ENCODE measurements at places on chromosomes 1 and 21. TPM values are rescaled to one million over a fixed set of nuclear protein-coding genes. Genes with fewer than 3 reads are reported as not detected.

The EPS8L3 gene
- total RNA-seq = not detected

The SPRR2D gene
- total RNA-seq = not detected

The DNM3 gene
- 0.42 TPM for total RNA-seq

The SPRR1B gene
- not detected for total RNA-seq

The ALX3 gene
- not detected for total RNA-seq

The SLC26A9 gene
- not detected for total RNA-seq

The PAPPA2 gene
- 0.02 TPM for total RNA-seq

The DNAJC28 gene
- total RNA-seq = 0.09 TPM

The PPM1J gene
- 1.4 TPM for total RNA-seq

The CNTN2 gene
- total RNA-seq = not detected

The SPRR4 gene
- total RNA-seq = not detected

The BATF3 gene
- total RNA-seq = 100.0 TPM

The ZNF692 gene
- 100 TPM for total RNA-seq

The CELA2B gene
- not detected for total RNA-seq

The PODN gene
- total RNA-seq = not detected

The LYST gene
- total RNA-seq = 106 TPM

The BARHL2 gene
- not detected for total RNA-seq

The SLC9C2 gene
- not detected for total RNA-seq

The RGSL1 gene
- not detected for total RNA-seq

The FMO3 gene
- total RNA-seq = not detected

The DPT gene
- total RNA-seq = not detected

The NTMT2 gene
- total RNA-seq = not detected

The ZSWIM5 gene
- total RNA-seq = 0.12 TPM

The CRYAA gene
- total RNA-seq = not detected

The MCOLN3 gene
- 0.66 TPM for total RNA-seq

The TNFSF18 gene
- total RNA-seq = not detected

The NPHS2 gene
- total RNA-seq = not detected
